ENCODE measurements at places on chromosomes 5 and 9. TPM values are rescaled to one million over a fixed set of nuclear protein-coding genes. Genes with fewer than 3 reads are reported as not detected.

Gene NPDC1
- total RNA-seq: 15.5 TPM

Gene SLC36A3
- not detected for total RNA-seq

Gene KIAA1191
- total RNA-seq: 50.0 TPM

Gene TMEM215
- not detected for total RNA-seq

Gene C5orf46
- total RNA-seq: not detected

Gene NR4A3
- total RNA-seq: 2.3 TPM

Gene OR1J2
- not detected for total RNA-seq

Gene C9orf153
- 0.25 TPM for total RNA-seq

Gene PLAC8L1
- not detected for total RNA-seq

Gene SELENOP
- not detected for total RNA-seq

Gene NR6A1
- total RNA-seq: 0.25 TPM

Gene MORN5
- total RNA-seq: not detected

Gene CCNO
- total RNA-seq: not detected

Gene HNRNPH1
- total RNA-seq: 1,120 TPM

Gene ZNF608
- not detected for total RNA-seq

Gene ENTPD2
- not detected for total RNA-seq

Gene NRARP
- 1.7 TPM for total RNA-seq

Gene PLCXD3
- not detected for total RNA-seq

Gene SPINK6
- total RNA-seq: not detected

Gene FGF18
- not detected for total RNA-seq

Gene ZBTB34
- 8.2 TPM for total RNA-seq

Gene PPP1R26
- 1.0 TPM for total RNA-seq

Gene MCC
- 3.2 TPM for total RNA-seq

Gene PCSK1
- total RNA-seq: not detected

Gene LVRN
- 0.05 TPM for total RNA-seq

Gene TAL2
- total RNA-seq: not detected

All from T-helper 2 cell treated with Interferon-gamma antibody and Interleukin-4, amounts not matched to agents 100 ng/mL and 5 ng/mL, for 36 hours (primary cell).